ENCODE measurements at places on chromosomes 12 and 14. TPM values are rescaled to one million over a fixed set of nuclear protein-coding genes. Genes with fewer than 3 reads are reported as not detected.

Gene TNFAIP2
- 161 TPM for total RNA-seq

Gene SERPINA6
- total RNA-seq: not detected

Gene GPRC5D
- total RNA-seq: not detected

Gene GDF3
- not detected for total RNA-seq

Gene SLC4A8
- total RNA-seq: 3.2 TPM

Gene KLRB1
- total RNA-seq: not detected

Gene AICDA
- total RNA-seq: not detected

Gene VASH1
- 11.2 TPM for total RNA-seq

Gene STAC3
- total RNA-seq: not detected

Gene KRT85
- total RNA-seq: not detected

Gene IL31
- total RNA-seq: not detected

Gene GPR162
- total RNA-seq: 2.1 TPM

Gene ZBTB25
- 7.5 TPM for total RNA-seq

Gene TMEM132C
- total RNA-seq: not detected

Gene TBC1D30
- total RNA-seq: 0.42 TPM

Gene KIF5A
- 0.59 TPM for total RNA-seq

Gene MYF6
- total RNA-seq: not detected

Gene UBE3B
- 83.6 TPM for total RNA-seq

Gene CDCA3
- total RNA-seq: 2.1 TPM

Gene CLEC4A
- 0.18 TPM for total RNA-seq

Gene PMCH
- not detected for total RNA-seq

Gene LRFN5
- total RNA-seq: 5.6 TPM

Gene C12orf50
- not detected for total RNA-seq

Gene SPIC
- not detected for total RNA-seq

Gene FSCB
- 0.14 TPM for total RNA-seq

Gene KRT80
- total RNA-seq: 0.83 TPM

Gene HVCN1
- 2.7 TPM for total RNA-seq

Gene SRGAP1
- total RNA-seq: 6.2 TPM

All from smooth muscle cell of the umbilical artery (primary cell).